ENCODE measurements at places on chromosomes 4 and X. TPM values are rescaled to one million over a fixed set of nuclear protein-coding genes. Genes with fewer than 3 reads are reported as not detected.

DNA sequence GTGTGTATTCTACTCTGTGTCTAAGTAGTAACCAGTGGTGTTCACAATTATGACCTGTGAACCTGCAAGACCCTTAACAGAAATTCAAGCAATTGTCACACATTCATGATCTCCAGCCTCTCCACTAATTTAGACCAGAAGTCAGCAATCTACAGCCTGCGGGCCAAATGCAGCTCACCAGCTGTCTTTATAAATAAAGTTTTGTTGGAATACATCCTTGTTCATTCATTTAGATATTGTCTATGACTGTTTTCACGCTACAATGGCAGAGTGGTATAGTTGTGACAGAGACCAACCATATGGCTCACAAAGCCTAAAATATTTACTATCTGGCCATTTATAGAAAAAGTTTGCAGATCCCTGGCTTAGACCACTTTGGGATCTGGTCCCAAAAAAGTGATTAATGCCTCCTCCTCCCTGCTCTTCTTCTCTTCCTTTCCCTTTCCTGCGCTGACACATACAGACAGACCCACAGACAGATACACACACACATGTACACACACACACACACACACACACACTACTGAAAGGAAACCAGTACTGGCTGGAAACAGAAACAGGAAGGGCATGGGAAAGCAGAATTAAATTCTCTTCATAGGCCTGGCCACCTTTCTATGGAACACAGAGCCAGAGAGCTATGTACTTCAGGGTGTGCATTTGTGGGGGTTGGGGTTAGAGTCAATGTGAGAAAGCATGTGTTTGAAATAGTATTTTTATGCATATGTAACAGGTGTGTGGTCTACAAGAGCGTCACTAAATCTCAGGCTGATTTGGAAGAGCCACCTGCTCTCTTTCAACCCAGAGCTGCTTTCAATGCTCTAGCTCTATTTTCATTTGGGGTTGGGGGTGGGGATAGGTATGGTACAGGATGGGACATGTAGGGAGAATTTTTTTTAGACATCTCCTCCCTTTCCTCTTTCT is 49.7 kb upstream of the TMEM164 start:
- DNase-seq: no peak

- no peak for DNase-seq
These were observed 11.0 kb upstream of the COL25A1 start for GRCh38 chr4:109313168-109314133.

Gene MEPE
- not detected for polyA plus RNA-seq

Gene SOD3
- polyA plus RNA-seq: 27.4 TPM

DNA sequence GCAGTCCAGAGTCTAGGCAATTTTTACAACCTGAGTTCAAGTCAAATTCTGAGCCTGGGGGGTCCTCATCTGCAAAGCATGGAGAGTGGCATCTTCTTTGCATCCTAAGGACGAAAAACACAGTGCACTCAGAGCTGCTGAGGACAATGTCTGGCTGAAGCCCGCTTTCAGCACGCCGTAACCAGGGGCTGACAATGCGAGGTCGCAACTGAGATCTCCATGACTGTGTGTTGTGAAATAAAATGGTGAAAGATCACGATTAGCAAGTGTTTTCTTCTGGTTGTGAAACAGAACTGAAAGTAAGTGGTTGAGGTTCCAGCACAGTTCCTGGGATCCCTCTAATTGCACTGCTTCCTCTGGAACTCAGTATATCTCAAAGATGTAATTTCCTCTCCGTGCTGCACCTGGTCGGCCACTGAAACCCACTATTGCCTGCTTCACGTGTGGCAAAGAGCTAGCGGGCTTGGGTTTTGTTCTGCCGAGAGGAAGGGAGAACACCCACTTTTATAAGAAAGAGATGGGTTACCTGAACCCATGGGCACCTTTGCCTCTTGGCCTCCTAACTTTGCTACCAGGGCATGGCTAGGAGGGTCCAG is 7.7 kb upstream of the F11 start:
- no peak for DNase-seq
